Heart right ventricle (tissue), 16 donors: ENCODE measurements at places on chromosomes 1 and 21. TPM values are rescaled to one million over a fixed set of nuclear protein-coding genes. Genes with fewer than 3 reads are reported as not detected.

GRCh38 chr1:109896681-109897080 lies 14.0 kb upstream of the CSF1 start:
- no peak for DNase-seq

DNA sequence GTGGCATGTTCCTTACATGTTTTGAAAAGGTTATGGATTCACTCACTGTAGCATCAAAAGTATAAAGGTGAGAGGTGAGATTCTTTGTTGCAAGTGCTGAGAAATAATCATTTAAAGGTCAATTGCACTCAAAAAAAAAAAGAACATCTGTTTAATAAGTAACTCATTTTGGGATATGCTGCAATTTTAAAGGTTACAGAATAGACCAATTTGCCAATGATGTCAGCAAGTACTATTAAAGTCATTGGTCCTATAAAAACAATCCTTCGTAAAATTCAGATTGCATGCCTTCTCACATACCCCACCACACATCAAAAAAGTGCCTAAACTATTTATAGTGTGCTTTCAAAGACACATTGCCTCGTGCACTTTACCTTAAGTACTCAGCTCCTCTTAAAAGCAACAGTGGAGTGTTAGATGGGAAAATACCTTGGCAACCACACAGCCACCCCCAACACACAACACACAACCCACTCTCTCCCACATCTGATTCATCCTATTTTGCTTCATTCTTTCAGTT lies 218.2 kb upstream of the ADGRL2 start:
- no peak for DNase-seq

- no peak for DNase-seq
These were observed 15.4 kb upstream of the LCE5A start for GRCh38 chr1:152495066-152495675.

GRCh38 chr1:154598871-154599635 lies 8.9 kb downstream of the ADAR start:
- DNase-seq, result no peak

DNA sequence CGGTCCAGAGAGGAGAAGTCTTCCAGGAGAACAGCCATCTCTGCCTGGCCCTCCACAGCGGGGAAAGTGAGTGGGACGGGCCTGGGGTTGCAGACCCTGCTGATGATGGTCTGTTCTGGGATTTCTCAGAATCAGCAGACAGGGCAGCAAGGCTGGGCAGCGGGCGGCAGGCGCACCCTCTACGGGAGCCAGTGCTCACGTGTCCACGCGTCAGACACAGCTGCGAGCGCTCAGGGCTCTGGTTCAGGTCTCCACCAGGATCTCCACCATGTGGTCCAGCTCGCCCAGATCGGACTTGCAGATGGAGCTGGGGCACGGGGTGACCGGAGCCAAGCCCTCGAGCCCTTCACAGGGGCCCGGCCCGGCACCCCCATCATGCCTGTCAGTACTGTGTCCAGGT lies 5.5 kb downstream of the CLCA4 start:
- no peak for DNase-seq

Gene HTR1D
- not detected for total RNA-seq

DNA sequence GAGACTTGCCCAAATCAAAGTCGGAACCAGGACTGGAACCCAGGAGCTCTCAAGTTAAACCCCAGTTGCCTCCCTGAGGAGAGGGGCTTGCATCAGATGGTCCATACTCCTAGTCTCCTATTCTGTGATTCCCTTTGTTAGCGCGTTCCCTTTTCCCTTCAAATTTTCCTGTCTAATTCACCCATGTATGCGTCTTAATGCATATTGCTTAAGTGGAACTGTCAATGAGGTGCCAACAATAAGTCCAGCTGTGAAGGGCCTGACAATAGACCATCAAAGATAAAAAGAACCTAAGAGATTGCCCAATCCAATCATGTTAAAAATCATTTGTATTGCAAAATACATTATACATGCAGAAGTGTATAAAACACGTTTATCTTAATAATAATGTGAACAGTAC lies 634 bp upstream of the SPATA6 start:
- no peak for DNase-seq

GRCh38 chr1:160780398-160780755 lies 15.6 kb upstream of the LY9 start:
- DNase-seq, result no peak

DNA sequence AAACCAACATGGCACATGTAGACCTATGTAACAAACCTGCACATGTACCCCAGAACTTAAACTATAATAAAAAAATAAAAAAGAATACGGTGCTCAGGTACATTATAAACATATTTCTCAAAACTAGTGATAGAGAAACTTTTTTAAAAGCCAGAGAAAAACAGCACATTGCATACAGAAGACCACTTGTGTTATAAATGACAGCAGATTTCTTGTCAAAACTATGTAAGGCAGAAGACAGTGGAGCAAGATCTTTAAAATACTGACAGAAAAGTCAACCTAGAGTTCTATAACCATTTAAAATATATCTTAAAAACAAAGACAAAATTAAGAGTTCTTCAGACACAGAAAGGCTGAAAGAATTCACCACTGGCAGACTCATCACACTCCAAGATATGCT lies 144.7 kb downstream of the NEGR1 start:
- no peak for DNase-seq

DNA sequence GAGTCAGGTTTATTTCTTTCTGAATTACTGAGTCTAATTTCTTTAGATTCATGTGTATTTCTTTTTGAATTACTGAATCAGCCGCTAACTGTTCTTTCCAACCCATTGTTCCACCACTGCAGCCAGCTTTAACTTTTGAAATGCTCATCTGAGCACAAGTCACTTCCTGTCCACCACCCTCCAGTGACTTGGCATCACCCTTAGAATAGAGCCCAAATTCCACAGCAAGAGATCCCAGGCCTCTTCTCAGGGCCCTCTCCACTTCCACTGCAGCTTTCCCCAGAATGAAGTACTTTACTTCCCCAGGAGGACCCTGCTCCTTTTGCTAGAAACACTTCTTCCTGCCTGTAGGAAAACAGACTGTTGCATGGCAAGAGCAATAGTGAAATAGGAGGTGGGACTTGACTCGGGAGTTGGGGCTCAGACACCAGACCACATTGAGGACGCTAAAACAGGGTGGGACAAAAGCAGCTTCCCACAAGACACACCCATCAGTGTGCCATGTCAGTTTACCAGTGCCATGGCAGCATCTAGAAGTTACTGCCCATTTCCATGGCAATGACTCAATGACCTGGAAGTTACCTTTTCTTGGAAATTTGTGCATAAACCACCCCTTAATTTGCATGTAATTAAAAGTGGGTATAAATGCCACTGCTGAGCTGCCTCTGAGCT lies 56.5 kb upstream of the ADAR start:
- DNase-seq, result no peak

Gene OR6K3
- total RNA-seq, result not detected

Gene PGBD5
- 11.0 TPM for total RNA-seq

Gene IGSF3
- total RNA-seq, result 11.0 TPM

DNA sequence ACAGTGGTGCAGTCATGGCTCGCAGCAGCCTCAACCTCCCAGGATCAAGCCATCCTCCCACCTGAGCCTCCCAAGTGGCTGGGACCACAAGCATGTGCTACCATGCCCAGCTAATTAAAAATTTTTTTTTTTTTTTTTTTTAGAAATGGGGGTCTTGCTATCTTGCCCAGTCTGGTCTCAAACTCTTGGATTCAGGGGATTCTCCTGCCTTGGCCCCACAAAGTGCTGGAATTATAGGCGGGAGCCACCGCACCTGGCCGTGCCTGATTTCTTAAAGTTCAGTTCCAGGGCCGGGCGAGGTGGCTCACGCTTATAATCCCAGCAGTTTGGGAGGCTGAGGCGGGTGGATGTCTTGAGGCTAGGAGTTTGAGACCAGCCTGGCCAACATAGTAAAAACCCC lies 6.4 kb downstream of the THAP3 start:
- DNase-seq, result no peak

DNA sequence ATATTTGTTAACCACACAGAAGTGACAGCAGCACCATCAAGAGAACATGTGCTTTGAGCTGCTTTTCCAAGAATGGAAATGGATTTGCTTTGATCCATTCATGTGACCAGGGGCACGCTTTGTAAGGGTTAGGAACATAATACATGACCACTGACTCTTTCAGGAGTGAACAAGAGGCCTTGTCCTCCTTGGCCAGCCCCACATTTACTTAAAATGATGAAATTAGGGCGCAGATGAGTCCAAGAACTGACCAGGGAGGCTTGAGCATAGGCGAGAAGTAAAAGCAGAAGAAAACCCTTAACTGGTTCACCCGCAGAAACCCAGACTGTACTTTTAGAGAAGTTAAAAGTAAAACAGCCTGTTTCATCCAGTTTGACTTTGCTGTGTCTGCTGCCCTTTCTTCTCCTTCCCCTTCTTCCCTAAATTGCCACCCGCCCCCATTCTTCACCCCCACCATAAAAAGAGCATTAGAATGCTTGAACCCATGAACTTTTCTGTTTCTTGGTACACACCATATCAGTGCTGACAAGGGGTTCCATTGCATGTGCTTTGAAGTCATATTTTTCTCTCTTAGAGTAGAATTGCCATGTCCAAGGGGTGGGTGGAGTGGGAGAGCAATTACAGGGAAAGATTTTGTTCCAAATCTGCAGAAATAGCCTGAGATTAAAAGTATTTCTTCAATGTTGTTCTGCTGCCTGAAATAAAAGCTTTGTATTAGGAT lies 2.6 kb upstream of the GLUL start:
- DNase-seq, result no peak

DNA sequence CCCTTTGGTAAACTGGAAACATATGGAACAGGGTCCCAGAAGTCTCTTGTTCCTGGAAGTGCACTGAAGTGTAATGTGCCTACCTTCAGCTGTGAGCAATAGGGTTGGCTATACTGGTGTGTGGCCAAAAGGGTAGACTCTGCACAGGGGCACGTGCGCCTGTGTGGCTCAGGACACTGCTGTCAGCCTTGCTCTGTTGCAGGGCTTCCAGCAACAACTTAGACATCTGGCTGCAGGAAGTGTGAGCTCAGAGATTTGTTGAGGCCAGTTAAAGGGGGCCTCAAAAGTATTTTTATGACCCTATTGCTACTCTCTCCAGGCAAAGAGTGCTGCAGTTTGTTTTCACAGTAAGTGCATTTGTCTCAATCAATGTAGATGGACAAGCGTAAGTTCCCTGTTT lies 7.5 kb downstream of the CTPS1 start:
- DNase-seq, result no peak

Gene FCRLA
- total RNA-seq, result 0.21 TPM

- DNase-seq, result no peak
These were observed 164.4 kb upstream of the GORAB start for GRCh38 chr1:170367615-170368014.

DNA sequence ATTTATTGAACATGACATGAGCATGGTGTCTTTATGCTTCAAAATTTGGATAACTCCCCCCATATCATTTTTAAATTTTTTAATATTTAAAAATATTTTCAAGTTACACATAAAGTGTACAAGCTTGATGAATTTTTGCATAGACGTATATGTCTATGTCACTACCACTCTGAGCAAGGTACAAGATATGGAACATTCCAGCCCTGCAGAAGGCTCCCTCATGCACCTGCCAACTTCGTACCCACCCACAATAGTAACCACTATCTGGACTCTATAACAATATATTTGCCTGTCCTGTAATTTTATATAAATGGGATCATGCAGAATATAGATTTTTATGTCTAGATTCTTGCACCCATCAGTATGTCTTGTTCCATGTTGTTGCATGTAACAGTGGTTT lies 74.5 kb downstream of the CNST start:
- no peak for DNase-seq

Gene DMRTA2
- total RNA-seq, result 0.09 TPM

DNA sequence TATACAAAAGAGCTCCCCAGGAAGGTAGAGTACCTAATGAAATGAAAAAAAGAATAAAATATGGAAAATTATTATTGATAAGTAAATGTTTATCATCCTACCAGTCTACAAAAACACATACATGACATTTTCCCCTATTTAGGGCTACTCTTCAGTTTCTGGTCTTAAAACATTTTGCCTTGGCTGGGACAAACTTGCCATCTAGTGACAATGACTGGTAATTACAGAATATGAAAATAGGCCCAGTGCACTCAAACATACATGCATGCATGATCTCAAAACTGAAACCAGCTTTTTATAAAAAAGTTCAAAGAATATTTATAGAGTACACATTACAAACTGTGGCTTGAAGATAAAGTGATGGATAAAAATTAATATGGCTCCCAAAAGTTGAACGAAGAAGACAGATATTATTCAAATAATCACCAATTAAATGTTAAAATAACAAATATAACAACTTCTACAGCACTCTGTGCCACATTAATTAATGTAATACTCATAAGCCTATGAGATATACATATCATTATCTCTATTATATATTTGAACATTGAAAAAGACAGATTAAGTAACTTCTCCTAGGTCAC lies 10.5 kb upstream of the RNPC3 start:
- no peak for DNase-seq

- no peak for DNase-seq
These were observed 71.8 kb downstream of the EPHB2 start for GRCh38 chr1:22782406-22782805.

GRCh38 chr1:185652348-185652747 lies 81.8 kb upstream of the HMCN1 start:
- DNase-seq, result no peak

- DNase-seq, result no peak
These were observed 88.8 kb downstream of the TNNI3K start for GRCh38 chr1:74323937-74324473.

GRCh38 chr1:204435872-204436271 lies 24.3 kb upstream of the PPP1R15B start:
- DNase-seq, result no peak

Gene OR2L8
- not detected for total RNA-seq

Gene CFHR3
- total RNA-seq, result 0.19 TPM

Gene CRYZ
- total RNA-seq, result 51.9 TPM

Gene PRAMEF26
- not detected for total RNA-seq

DNA sequence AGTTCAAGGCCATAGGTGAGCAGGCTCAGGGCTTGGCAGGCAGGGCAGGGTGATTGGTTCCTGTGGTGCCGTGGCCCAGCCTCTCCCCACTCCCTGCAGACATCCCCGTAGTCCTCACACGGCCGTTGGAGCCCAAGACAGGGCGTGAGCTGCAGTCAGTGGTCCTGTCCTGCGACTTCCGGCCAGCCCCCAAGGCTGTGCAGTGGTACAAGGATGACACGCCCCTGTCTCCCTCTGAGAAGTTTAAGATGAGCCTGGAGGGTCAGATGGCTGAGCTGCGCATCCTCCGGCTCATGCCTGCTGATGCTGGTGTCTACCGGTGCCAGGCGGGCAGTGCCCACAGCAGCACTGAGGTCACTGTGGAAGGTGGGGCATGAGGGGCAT lies 71.9 kb downstream of the OBSCN start:
- no peak for DNase-seq

GRCh38 chr1:245153081-245153551 lies 1.7 kb upstream of the KIF26B start:
- peak; percentile 34 for DNase-seq

Gene NID1
- 37.5 TPM for total RNA-seq
